ENCODE measurements at places on chromosomes 16 and 17.

DNA sequence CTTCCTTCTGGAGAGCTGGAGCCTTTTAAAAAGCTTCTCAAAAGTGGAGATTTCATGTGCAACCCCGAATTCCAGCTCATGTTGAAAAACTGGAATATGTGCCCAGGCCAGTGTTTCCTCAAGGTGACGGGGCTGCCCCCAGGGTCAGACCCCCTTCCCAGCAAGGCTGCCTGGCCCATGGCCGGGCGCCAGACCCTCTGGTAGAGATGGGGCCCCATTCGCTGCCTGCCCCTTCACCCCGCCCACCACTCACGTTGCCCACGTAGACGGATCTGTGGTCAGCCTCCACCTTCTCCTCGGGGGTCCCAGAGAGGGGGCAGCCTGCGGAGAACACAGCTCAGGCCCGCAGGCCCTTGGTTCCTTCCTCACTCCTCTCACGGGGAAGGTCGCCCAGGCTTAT, 1.1 kb downstream of the PABPN1L start:
- no peak for DNase-seq

GRCh38 chr17:1162116-1162855, 17.5 kb downstream of the ABR start:
- DNase-seq: no peak

- DNase-seq: no peak
These were observed 214.4 kb downstream of the UTP18 start for GRCh38 chr17:51474764-51475163.

- DNase-seq: no peak
These were observed 10.4 kb downstream of the KPNB1 start for GRCh38 chr17:47660064-47660492.

- peak; percentile 95 for DNase-seq
These were observed 225.6 kb downstream of the MSI2 start for GRCh38 chr17:57481910-57482391.

DNA sequence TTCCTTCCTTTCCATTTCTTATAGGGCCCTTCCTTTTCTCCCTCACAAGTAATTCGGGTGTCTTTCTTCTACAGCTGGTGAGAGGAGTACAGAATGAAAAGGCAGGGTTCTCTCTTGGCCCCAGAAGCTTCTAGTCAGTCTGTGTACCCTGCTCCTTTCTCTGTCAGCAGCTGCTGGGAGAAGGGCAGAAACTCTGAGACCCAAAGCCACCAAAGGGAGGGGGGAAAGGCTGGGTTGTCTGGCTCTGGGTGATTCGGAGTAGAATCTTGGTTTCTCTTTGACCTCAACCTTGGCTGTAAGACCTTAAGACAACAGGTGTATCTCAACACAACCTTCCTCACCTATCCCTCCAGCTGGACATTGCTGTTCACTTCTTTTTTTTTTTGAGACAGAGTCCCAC, 3.3 kb upstream of the NR1D1 start:
- no peak for DNase-seq
